ENCODE measurements at places on chromosomes 2 and 18. TPM values are rescaled to one million over a fixed set of nuclear protein-coding genes. Genes with fewer than 3 reads are reported as not detected.
A peak's percentile ranks its signal among the peaks of the same experiment; 100 is the strongest.

- DNase-seq: peak; percentile 34
Measured at GRCh38 chr2:65282477-65283053, 54.9 kb downstream of the ACTR2 start.

- DNase-seq: no peak
Measured at GRCh38 chr2:50712569-50712968, 319.4 kb downstream of the NRXN1 start.

GRCh38 chr2:226640501-226640900 lies 159.1 kb downstream of the IRS1 start:
- DNase-seq: no peak

- DNase-seq: no peak
Measured at GRCh38 chr2:24830351-24830750, 37.1 kb downstream of the CENPO start.

- no peak for DNase-seq
Measured at GRCh38 chr2:182324665-182325064, 102.2 kb downstream of the PDE1A start.

DNA sequence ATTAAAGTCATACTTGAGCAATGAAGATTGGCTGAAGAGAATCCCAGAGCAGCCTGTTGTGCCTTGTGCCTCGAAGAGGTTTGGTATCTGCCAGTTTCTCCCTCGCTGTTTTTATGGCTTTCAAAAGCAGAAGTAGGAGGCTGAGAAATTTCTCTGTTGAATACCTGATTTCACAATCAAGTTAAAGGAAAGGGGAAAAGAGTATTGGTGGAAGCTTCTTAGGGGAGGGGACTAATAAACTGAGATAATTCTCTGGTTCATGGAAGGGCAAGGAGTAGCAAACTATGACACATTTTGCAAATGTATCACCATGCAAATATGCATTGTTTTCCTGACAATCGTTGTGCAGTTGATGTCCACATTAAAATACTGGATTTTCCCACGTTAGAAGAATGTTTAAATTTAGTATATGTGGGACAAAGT lies at the start of gene IL1B:
TSS of gene IL1B (minus strand) at position 85 of the 423 bp plus-strand sequence. CDS start 550 bp downstream, outside the sequence.
- no peak for DNase-seq

DNA sequence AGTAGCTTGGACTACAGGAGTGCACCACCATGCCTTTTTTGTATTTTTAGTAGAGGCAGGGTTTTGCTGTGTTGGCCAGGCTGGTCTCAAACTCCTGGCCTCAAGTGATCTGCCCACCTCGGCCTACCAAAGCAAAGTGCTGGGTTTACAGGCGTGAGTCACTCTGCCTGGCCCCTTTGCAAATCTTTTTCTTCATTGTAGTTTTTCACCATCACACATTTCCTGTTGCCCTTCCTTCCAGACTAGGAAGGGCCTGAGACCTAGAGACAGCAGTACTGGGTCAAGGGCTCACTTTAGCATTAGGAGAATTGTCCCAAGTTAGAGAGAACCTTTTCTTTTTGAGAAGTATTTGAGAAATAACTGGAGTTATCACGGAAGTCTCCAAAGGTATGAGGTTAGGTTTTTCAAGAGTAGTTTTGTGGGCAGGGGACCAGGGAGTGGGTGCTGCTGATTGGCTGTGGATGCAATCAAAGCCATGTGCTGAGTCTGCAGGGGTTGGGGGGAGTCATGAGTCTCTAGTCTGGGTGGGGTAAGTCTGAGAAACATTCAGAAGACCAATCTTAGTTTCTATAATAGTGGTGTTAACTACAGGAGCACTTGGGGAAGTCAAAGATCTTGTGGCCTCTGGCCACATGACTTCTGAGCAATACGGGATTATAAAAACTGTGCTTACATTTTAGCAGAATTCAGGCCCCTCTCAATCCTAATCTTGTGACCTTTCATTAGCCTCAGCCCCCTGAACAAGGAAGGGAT lies 23.7 kb downstream of the B3GNT2 start:
- DNase-seq: no peak

DNA sequence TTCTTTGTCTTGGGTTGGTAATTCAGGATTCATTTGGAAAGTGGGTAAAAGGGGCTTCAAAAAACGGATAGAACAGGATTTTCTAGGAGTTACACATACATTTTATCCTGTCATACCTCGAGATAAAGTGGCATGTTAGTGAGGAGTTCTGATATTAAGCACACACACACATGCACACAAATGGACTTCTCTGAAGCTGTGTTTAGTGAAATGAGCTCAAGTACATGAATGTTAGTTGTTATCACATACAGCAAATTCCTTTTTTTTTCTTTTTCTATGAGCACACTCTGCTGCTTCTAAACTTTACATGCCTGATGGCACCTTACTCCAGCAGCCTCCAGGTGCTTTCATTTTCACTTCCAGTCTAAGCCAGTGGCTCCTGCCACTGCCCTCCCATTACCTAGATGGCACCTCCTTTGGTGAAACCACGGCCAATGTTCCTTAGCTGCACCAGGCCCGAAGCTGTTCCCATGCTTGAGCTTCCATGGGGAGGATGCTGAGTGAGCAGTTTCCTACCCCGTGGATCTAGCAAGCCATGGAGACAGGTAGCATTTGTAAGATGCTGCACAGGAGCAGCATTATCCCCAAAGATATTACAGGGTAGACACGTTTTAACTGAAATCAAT lies 49.7 kb downstream of the STAT1 start:
- no peak for DNase-seq

The ATOH8 gene
- total RNA-seq: 35.1 TPM

The CXCR1 gene
- 0.78 TPM for total RNA-seq

The VIT gene
- 12.3 TPM for total RNA-seq

Measured in right atrium auricular region (tissue), 2 donors.